Smooth muscle cell of the coronary artery (primary cell): ENCODE measurements at places on chromosomes 1 and 21. TPM values are rescaled to one million over a fixed set of nuclear protein-coding genes. Genes with fewer than 3 reads are reported as not detected.

Gene RUNX1
- 12.3 and 42.5 TPM in 2 replicates for total RNA-seq

Gene UMODL1
- total RNA-seq: under 0.01 TPM in 1 of 2 replicates, not detected in the other

Gene OR2T11
- not detected in 2 replicates for total RNA-seq

Gene DMRTA2
- total RNA-seq: 0.08 TPM in 1 of 2 replicates, not detected in the other

Gene SYCP1
- not detected in 2 replicates for total RNA-seq

Gene KRTAP7-1
- not detected in 2 replicates for total RNA-seq

Gene NPL
- 0.98 and 3.5 TPM in 2 replicates for total RNA-seq

Gene TLR5
- 1.3 TPM in 1 of 2 replicates, not detected in the other for total RNA-seq

Gene RAB3GAP2
- total RNA-seq: 27.0 and 57.2 TPM in 2 replicates

Gene TCHH
- total RNA-seq: 0.08 and 0.12 TPM in 2 replicates

Gene PTPN22
- total RNA-seq: 0.08 and 1.9 TPM in 2 replicates

Gene ESPN
- total RNA-seq: under 0.01 TPM in 1 of 2 replicates, not detected in the other

Gene WDR64
- total RNA-seq: not detected in 2 replicates

Gene TTC22
- not detected in 2 replicates for total RNA-seq

Gene ARMH1
- total RNA-seq: 0.60 and 3.5 TPM in 2 replicates

Gene ADAMTS1
- 82.2 and 200 TPM in 2 replicates for total RNA-seq

Gene C8A
- total RNA-seq: not detected in 2 replicates

Gene KCNK1
- total RNA-seq: 0.23 and 8.8 TPM in 2 replicates

Gene C8B
- not detected in 2 replicates for total RNA-seq

Gene FMOD
- total RNA-seq: 7.1 and 24.5 TPM in 2 replicates

Gene LRRC39
- 0.12 and 0.23 TPM in 2 replicates for total RNA-seq

Gene GBP5
- 0.08 and 0.82 TPM in 2 replicates for total RNA-seq

Gene GSTM1
- total RNA-seq: 6.1 and 8.8 TPM in 2 replicates

Gene MAP3K21
- 0.08 and 0.23 TPM in 2 replicates for total RNA-seq

Gene SPAG17
- under 0.01 TPM in 1 of 2 replicates, not detected in the other for total RNA-seq

Gene HES3
- not detected in 2 replicates for total RNA-seq

Gene MFSD2A
- total RNA-seq: 1.9 and 2.1 TPM in 2 replicates

Gene HSPB7
- 2.5 and 5.1 TPM in 2 replicates for total RNA-seq

Gene LINGO4
- not detected in 2 replicates for total RNA-seq

Gene ATAD3B
- 15.9 and 18.1 TPM in 2 replicates for total RNA-seq

Gene USH2A
- total RNA-seq: under 0.01 TPM in 2 replicates

Gene TAS1R1
- 0.12 and 0.15 TPM in 2 replicates for total RNA-seq

Gene ZFP69
- total RNA-seq: 1.4 and 2.7 TPM in 2 replicates

Gene CYP4A11
- total RNA-seq: not detected in 2 replicates

Gene MASP2
- total RNA-seq: not detected in 2 replicates

Gene TMEM54
- 15.3 and 55.1 TPM in 2 replicates for total RNA-seq

Gene MIA3
- total RNA-seq: 34.4 and 38.8 TPM in 2 replicates

Gene LMNA
- total RNA-seq: 928 and 1,753 TPM in 2 replicates

Gene FOXE3
- not detected in 2 replicates for total RNA-seq

Gene LCE3E
- not detected in 2 replicates for total RNA-seq

Gene PPM1J
- 0.82 and 1.2 TPM in 2 replicates for total RNA-seq

Gene LDLRAD1
- not detected in 2 replicates for total RNA-seq

Gene SHISA4
- 9.1 and 13.5 TPM in 2 replicates for total RNA-seq

Gene CACHD1
- 2.6 and 6.7 TPM in 2 replicates for total RNA-seq

Gene ADGRL4
- total RNA-seq: 13.1 and 30.1 TPM in 2 replicates

Gene ADAMTS5
- total RNA-seq: 0.08 and 8.1 TPM in 2 replicates

Gene SLAMF6
- total RNA-seq: not detected in 2 replicates

Gene ANKRD65
- total RNA-seq: 0.23 TPM in 2 replicates
